ENCODE measurements at places on chromosomes 11 and 22.

DNA sequence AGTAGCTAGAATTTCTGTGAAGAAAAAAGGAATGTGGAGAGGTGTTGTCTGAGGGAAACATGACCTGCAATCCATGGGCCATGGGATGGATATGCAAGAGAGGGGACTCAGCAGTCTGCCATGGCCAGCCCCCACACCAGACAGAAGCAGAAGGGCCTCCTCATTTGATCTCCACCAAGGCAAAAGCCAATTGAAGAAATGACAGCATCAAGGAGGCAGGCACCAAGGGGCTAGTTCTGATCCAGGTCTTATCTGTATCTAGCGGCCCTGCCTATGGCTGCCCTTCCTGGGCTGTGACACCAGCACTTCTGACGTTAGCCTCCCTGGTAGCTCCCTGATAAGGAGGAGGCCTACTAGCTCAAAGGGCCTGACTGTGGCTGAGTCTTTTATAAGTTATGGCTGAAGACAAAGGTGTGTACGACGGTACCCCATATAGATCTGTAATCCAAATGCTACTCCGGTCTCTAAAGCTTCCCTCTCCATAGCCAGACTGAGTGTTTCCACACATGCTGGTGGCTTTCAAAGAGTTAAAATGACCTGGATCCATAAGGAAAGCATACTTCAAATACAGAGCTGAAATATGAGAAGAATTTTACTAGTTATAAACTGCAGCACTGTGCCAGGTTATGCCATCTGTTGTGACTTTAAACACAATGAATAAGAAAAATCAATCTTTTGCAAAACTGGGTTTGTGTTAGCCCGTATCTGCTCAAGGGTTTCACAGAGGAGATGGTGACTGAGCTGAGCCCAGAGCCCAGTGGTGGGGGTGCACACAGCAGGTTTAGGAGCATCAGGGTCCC is 34.4 kb downstream of the HIRA start:
- no peak for DNase-seq
- peak overlapping the region; percentile 78 for H3K27ac ChIP-seq
- no peak overlapping the region for H3K4me3 ChIP-seq

- no peak for DNase-seq
- peaks cover 5% of the 10 kb centered on the region for H3K4me1 ChIP-seq
- H3K27me3 ChIP-seq = no peaks in the 10 kb centered on the region
- no peak overlapping the region for H3K4me3 ChIP-seq
- no peaks in the 10 kb centered on the region for H3K36me3 ChIP-seq
Measured at GRCh38 chr11:1563697-1564534, 8.2 kb downstream of the DUSP8 start.

- H3K27me3 ChIP-seq = no peaks in the 10 kb centered on the region
- H3K36me3 ChIP-seq = no peaks in the 10 kb centered on the region
- no peak overlapping the region for H3K4me3 ChIP-seq
- H3K4me1 ChIP-seq = peaks cover 10% of the 10 kb centered on the region
- H3K27ac ChIP-seq = no peak overlapping the region
- DNase-seq = no peak
Measured at GRCh38 chr11:77449784-77450183, 24.1 kb downstream of the PAK1 start.

DNA sequence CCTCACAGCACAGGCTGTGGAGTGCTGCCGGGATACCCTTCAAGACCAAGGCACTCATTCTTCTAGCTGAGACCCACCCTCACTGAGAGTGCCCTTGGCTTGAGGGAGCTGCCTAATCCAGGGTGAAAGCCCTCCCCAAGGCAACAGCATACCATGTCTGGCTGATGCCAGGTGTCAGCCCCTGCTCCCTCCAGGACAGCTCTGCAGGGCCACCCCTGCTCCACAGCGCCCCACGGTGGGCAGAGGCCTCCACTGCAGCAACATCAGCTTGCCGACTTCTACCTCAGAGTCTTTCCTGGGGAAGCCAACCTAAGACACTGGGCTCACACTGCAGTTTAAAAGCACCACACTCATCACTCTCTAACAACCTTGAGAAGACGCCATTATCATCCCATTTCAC is 29.0 kb downstream of the TTLL1 start:
- H3K27me3 ChIP-seq = no peaks in the 10 kb centered on the region
- no peak overlapping the region for H3K27ac ChIP-seq
- DNase-seq = no peak
- H3K36me3 ChIP-seq = no peaks in the 10 kb centered on the region
- H3K4me3 ChIP-seq = no peak overlapping the region

- no peak for DNase-seq
- H3K27me3 ChIP-seq = no peaks in the 10 kb centered on the region
- H3K4me1 ChIP-seq = no peaks in the 10 kb centered on the region
- H3K36me3 ChIP-seq = peaks cover 4% of the 10 kb centered on the region
- no peak overlapping the region for H3K27ac ChIP-seq
Measured at GRCh38 chr22:24400034-24400725, 27.2 kb upstream of the ADORA2A start.

GRCh38 chr11:4665424-4665823 is 21.6 kb downstream of the OR51E1 start:
- H3K36me3 ChIP-seq = no peaks in the 10 kb centered on the region
- no peaks in the 10 kb centered on the region for H3K4me1 ChIP-seq
- H3K27ac ChIP-seq = no peak overlapping the region
- no peak overlapping the region for H3K4me3 ChIP-seq
- DNase-seq = no peak
- no peaks in the 10 kb centered on the region for H3K27me3 ChIP-seq

DNA sequence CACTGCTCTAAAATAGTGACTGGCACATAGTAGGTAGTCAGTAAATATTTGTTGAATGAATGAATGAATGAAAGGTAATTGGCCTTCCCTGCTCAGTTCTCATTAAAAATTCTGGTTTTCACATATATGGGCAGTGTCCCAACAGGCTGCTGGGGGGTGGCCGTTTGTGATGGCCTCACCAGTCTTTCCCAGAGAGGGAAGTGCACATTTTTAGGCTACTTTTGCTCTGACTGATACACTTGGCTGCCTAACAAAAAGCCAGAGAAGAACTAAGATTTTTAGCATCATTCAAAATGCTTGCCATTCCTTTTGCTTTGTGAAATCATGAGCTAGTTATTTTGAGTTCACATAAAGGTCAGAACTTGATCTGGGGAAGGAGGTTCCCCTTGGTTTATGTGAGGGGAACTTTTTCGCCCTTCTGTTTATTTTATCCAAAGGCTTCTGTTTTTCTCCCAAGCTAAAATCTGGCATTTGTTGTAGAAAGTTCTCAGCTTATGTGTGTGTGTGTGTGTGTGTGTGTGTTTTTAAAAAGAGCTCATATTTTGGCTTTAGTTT is 83.1 kb downstream of the PTPRJ start:
- peaks cover 41% of the 10 kb centered on the region for H3K4me1 ChIP-seq
- no peaks in the 10 kb centered on the region for H3K36me3 ChIP-seq
- no peak for DNase-seq
- no peaks in the 10 kb centered on the region for H3K27me3 ChIP-seq
- H3K4me3 ChIP-seq = no peak overlapping the region

DNA sequence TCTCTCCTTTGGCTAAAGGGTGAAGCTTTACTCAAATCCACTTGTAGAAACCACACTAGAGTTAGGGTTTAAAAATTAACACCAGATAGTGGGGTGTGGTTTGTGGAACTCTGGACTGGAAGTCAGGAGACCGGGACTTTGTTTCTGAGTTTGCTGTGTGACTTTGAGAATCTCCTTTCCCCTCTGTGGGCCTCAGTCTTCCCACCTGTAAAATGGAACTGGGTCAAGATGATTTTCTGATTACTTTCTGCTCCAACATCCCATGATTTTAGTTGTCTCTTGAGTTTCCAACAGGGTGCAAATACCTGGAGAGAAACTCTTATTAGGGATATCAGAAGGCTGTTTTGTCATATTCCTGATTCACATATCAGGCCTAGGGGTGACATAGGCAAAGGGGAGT is 301.0 kb downstream of the MIAT start:
- no peaks in the 10 kb centered on the region for H3K4me1 ChIP-seq
- no peak overlapping the region for H3K4me3 ChIP-seq
- DNase-seq = no peak
- H3K36me3 ChIP-seq = no peaks in the 10 kb centered on the region
- H3K27ac ChIP-seq = no peak overlapping the region

DNA sequence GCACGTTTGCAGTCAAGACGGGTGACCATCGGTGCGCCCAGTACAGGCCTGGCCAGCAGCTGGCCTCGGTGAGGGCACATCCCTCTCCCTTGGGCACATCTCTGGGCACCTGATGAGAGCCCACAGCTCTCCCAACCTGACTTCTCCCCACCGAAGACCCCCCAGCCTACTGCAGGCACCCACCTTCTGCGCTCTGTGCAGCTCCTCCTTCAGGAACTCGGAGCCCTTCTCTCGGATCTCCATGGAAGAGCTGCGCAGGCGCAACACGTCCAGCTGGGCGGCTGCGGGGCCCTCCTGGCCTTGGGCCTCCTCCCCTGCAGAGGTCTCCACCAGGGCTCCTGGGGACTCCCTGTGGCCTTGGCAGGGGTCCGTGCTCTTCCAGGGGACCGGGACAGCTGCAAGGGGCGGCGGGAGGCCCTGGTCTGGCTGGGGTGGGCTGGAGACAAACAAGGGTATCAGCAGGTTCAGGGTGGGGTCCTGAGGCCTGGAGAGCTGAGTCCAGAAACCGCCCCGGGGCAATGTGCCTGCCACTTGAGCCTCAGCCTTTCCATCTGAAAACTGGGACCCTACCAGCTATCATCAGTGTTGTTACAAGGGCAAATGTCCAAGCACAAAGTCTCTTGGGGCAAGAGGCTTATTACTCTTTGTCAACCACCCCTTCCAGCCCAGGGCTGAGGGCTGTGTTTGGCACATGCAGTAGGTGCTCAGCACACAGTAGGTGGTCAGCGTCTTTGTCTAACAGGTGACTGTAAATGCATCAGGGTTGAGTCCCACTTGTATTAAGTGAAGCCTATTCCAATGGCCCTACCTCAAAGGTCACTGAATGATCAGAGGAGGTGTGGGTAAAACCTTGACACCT is 9.3 kb downstream of the RAB3IL1 start:
- no peak overlapping the region for H3K4me3 ChIP-seq
- no peaks in the 10 kb centered on the region for H3K27me3 ChIP-seq
